ENCODE measurements at places on chromosomes 4 and X.

GRCh38 chrX:31092476-31092875, 20.6 kb upstream of the FTHL17 start:
- DNase-seq: no peak

- DNase-seq: no peak
Measured at GRCh38 chrX:154873329-154873728, 12.8 kb upstream of the F8A1 start.

- no peak for DNase-seq
Measured at GRCh38 chrX:1451661-1452515, 821 bp downstream of the ASMTL start.

GRCh38 chrX:71871367-71871766, 39.3 kb upstream of the NHSL2 start:
- no peak for DNase-seq

- no peak for DNase-seq
Measured at GRCh38 chr4:41957634-41958033, 22.4 kb downstream of the TMEM33 start.

- no peak for DNase-seq
Measured at GRCh38 chrX:65532016-65532415, 2.6 kb downstream of the LAS1L start.

DNA sequence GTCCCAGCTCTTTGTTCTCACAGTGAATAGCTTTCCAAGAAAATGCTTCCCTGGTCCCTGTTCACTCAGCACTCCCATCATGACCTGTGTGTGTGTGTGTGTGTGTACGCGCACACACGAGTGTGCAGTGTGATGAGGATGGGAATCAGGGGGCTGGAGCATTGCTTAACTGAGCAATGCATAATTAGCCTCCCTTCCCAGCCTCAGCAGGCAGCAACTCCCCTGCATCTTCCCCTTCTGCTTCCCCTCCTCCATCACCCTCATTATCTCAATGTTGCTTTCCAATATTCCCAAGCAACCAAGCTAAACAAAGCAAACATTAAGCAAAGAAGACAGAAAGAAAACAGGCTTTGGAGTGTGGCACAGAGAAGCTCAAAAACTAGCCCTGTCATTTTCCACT, 137.0 kb downstream of the RBM47 start:
- DNase-seq: no peak

DNA sequence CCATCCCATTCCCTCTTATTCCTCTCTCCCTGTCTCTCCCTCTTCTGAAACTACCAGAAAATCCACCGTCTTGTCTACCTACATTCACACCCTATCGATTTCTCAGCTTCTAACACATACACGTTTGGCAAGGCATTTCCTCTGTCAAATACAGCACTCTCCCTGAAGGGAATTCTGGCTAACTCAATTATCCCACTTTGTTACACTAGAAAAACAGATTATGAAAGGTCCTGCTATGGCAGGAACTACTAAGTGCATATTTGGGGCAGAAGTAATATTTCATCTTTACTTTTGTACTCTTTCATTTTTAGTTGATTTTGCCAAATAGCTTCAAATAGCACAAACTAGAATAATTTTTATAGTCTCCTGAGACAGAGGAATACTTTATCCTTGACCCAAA, 46.6 kb upstream of the KLHL8 start:
- no peak for DNase-seq

DNA sequence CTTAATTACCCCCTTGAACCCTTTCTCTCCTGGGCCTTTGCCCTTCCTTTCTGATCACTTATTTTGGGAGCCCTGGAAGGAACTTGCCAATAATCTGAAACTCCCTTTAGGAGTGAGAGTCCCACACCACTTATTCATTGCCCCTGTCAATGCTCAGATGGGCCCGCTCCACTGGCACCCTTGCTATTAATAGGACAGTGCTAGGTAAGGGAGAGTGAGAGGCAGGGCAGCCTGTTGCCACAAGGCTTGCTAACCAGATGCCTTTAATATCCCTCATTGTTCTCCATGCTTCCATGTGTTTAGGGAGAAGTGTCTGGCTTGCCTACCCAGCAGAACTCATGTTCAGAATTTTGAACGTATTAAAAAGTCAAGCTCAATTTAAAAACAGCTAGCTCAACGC, 1.7 kb upstream of the NHS start:
- DNase-seq: no peak
